LNCaP clone FGC (cell line): ENCODE measurements at places on chromosomes 12 and 14.

DNA sequence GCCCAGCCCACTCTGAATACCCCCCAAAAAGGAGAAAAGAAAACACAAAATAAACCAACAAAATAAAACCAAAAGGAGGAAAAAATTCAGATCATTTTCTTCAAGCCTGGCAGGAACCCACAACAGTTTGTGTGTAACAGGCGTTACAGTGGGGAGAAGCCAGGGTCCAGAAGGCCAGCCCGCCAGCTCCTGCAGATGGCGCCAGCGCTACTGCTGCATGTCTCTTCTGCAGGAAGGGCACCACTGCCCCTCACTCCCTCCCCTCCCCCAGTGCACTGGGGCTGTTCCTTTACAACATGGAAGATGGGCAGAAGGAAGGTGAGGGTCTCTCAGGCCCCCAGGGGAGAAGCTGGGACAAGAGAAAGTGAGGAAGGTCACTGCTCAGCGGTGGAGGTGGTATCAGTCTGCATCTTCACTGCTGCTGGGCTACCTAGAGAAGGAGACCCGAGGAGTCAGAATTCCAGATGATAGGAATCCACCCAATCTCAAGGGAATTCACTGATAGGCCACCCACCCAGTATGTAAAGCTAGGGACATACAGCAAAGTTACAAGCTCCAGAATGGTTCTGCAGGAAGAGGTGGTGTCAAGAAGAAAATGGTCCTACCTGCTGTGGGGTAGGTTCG lies 2.3 kb upstream of the NOP2 start:
- no peak for DNase-seq

DNA sequence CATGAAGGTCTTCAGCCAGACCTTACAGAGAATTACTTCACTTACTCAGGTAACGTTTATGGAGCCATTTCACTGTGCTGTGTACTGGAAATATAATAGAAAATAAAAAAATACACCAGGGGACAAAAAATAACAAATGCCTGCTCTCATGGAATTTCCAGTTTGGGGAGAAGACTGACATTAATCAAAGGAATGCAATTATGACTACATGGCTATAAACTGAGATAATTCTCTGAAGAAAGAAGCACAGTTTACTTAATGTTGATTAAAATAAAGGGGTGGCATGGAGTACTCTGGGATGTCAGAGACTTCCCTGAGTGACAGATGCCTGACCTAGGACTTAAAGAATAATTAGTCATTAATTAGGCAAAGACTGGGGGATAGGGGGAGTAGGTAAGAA lies 59.0 kb downstream of the DENND5B start:
- no peak for DNase-seq

DNA sequence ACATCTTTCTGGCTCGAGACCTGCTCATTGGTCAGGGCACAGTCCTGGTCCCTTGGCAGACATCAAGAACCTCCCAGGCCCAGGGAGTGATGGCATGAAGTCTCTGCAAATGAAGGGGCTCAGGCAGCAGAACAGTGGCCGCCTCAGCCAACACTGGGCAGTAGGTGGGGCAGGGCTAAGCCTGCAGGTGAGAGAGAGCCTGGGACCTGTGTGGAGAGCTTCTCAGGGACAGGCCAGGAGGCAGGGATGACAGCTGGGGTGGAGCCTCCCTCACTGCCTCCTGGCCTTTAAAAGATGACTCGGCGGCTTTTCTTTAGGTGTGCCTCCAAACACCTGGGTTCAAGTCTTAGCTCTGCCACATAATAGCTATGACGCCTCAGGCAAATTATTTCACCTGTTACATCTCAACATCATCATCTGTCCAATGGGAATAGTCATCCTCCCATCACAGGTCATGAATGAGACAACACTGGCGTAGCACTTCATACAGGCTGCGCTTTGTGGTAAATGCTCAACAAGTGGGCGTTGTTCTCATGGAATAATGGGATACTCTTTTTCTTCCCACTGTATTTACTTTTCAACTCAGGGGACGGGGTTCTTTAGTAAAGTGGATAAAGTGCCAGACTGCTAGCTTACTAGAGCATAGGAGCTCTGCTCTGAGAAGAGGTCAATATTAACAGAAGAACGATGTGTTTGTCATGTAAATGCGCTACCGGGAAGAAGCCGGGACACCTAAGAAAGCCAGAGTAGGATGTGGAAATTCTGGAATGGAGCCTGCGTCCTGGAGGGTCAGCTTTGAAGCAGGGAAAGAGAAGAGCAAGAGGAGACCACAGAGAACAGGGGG lies 277.4 kb downstream of the FOXN3 start:
- DNase-seq, result peak; percentile 18

DNA sequence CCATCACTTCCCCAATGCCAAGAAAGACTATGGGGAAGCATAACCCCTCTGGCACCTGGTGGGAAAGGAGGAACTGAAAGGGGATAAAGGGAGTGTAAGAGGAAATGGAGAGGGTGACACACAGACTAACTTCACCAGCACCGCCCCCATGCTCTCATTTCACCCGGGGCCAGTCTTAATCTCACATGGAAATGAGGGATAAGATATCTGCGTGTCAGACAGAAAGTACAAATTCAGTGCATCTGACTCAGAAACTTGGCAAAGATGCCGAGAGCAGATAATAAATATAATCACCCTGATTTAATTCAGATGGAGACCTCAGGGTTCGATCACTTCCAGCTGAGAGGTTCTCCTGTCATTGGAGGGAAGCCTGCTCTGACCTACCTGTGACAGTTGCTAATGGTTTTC lies 191.6 kb downstream of the DUSP6 start:
- DNase-seq, result no peak

- no peak for DNase-seq
These were observed 973.3 kb upstream of the TMEM132C start for GRCh38 chr12:127293507-127294310.

DNA sequence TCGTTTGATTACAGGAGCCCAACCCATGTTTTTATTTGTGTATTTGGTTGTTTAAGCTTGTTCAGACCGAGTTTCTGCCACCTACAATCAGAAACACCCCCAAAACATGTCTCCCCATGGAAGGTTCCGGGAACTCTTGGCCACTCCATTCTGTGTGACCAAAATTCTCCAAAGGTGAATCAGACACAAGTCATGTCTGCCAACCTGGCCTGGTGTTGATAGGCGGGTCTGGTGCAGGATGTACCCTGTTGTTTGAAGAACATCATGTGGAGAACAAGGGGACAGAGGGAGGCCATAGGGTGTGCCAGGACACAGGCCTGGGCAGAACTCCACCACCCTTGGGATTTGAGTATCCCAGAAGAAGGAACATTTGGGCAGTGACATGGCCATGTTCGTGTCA lies 147.1 kb upstream of the MYL2 start:
- peak; percentile 99 for DNase-seq

DNA sequence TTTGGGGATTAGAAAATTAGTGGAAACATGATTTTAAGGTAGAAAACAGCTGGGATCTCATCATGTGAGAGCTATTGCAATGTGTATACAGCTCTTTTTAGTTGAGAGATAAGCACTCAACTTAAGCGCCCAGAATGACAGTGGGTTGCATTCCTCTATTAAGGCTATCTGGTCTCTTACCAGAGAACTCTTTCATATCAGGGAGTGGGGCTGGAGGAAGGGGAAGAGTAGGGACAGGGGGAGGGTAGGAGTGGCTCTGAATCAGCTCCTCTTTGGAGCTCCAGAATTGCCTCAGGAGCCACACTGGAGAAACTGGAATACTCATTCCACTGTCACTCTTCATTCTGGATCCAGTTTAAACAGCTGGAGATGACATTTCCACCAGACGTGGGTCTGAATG lies 9.2 kb upstream of the PLEKHG3 start:
- no peak for DNase-seq

- no peak for DNase-seq
These were observed 170.8 kb downstream of the TMX1 start for GRCh38 chr14:51410897-51411296.

GRCh38 chr12:51160814-51161459 lies 12.0 kb downstream of the TFCP2 start:
- no peak for DNase-seq

DNA sequence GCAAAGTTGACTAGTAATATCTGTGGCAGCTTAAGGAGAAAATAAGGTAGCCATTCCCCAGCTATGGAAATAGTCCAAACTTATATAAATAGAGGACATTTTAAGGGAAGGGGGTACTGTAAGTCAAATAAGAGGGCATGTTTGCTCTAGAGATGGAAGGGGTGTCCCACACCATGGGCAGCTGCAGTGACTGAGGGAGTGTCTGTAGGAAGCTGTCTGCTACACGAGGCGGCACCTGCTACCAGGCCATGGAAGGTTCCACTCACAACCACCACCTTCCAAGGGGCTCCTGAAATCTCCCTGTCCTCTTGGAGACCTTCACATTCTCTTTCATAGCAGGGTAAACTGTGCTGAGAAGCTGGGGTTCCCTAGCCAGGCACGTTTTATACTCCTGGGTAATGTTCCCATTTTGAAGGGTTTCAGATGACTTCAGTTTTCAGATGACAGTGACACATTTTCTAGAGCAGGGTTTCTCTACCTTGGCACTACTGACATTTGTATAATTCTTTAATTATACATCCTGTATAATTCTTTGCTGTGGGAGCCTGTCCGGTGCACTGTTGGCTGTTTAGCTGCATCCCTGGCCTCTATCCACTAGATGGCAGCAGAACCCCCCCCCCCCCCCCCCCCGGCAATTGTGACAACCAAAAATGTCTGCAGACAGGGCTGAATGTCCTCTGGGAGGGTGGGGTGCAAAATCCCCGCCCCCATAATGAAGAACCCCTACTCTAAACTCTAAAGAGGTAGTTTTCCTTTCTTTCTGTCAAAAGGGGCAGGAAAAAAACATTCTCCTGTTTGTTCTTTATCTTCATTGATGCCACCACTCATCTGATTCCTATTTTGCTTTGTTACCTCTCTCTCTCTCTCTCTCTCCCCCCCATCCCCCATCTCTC lies 11.6 kb upstream of the SMCO2 start:
- no peak for DNase-seq

GRCh38 chr12:109723311-109723881 lies 9.8 kb downstream of the FAM222A start:
- peak; percentile 42 for DNase-seq

- no peak for DNase-seq
These were observed 115.5 kb upstream of the PARP11 start for GRCh38 chr12:3988519-3989217.
